ENCODE measurements at places on chromosomes 2 and 18.
A peak's percentile ranks its signal among the peaks of the same experiment; 100 is the strongest.

DNA sequence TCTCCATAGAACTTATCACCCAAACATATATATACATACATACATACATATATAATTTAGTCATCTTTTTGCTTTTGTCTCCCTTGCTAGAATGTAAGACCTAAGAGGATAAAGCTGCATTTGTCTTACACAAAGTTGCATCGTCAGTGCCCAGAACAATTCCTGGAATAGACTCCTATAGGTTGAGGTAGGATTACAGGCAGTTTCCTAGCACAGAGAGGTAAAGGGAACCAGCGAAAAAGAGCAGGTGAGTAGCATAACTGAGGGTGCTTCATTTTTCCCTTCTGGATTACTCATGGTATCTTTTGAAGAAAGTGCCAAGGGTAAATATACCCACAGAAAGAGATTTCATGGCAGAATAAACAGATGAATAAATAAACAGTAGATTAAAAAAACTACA is 68.1 kb upstream of the AMMECR1L start:
- peak; percentile 3 for DNase-seq

DNA sequence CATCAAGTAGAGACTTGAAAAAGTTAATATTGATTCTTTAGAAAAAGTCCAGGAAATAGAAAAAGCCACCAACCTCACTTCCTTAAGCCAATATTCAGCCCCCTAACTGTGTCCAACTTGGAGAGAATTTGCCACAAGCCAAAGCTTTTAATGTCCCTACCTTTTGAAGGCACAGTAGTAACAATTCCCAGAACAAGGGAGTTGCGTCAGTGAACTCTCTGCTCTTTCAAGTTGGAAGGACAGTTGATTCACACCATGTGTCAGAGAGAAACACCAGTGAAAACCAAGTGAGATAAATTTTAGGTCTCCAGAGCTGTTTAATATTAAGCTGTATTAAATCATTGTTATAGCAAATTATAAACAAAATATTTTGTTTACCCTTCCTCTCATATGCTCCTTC is 66.1 kb downstream of the EXOC6B start:
- DNase-seq, result no peak

DNA sequence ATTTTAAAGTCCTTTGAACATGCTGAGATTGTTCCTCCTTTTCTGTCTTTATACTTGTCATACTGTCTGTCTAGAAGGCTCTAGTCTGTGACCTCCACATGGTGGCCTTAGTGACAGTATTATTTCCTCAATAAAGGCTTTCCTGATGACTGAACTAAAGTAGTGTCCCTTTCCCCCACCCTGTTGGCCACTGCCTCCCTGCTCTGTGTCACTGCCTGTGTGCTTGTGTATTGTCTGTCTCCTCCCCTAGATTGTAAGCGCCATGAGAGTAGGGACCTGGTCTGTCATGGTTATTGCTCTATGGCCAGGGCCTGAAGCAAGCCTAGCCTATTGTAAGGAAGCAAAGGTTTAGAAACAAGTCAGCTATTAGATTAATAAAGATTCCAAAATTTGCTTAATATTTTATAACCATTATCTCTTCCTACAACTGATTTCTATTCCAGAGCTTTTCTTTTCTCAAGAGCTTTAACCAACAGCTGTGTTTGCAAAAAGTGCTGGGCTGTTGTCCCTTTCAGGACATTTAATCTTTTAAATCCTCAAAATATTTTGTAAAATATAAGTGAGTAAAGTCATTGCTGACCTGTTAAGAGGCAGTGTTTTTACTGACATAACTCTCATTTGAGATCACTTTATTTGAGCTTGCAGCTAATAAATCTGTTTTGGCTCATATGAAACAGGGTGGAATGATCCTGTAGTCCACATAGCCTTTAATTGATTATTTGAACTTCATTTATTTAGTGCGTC is 35.5 kb downstream of the DIS3L2 start:
- no peak for DNase-seq

DNA sequence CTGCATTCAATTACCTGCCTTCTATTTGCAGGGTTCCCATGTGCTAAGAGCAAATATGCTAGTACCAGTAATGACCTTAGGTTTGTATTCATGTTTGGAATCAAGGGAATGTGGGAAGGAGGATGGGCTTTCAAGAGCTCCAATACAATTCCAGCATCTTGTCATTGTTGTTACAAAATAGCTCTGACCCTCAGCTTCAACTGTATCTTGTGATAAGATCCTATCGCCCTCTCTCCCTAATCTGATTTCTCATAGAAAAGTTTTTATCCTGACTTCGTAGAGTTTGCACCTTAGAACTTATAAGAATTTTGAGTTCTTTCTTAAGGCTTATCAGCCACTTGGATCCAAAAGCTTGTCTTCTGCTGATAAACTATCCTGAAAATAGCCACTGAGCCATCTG is 749.5 kb upstream of the ACVR2A start:
- DNase-seq, result no peak

- DNase-seq, result no peak
Measured at GRCh38 chr2:121231385-121232000, 53.5 kb downstream of the TFCP2L1 start.

DNA sequence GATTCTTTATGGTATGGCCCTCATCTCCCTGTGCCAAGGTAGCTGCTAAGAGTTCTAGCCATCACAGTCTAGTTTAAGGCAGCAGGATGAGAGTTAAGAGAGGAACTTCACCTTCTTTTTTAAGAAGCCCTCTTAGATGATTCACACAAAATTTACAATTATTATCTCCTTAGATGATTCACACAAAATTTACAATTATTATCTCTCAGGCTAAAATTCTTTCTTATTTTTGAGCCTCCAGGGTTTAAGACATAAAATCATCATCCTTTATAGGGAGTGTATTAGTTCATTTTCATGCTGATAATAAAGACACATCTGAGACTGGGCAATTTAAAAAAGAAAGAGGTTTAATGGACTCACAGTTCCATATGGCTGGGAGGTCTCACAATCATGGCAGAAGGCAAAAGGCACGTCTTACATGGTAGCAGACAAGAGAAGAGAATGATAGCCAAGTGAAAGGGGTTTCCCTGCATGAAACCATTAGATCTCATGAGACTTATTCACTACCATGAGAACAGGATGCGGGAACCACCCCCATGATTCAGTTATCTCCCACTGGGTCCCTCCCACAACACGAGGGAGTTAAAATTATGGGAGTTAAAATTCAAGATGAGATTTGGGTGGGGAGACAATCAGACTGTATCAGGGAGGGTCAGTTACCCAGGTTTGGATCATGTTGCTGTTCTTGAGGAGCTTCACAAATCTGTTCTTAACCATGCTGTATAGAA is 133.0 kb upstream of the MYO3B start:
- no peak for DNase-seq

DNA sequence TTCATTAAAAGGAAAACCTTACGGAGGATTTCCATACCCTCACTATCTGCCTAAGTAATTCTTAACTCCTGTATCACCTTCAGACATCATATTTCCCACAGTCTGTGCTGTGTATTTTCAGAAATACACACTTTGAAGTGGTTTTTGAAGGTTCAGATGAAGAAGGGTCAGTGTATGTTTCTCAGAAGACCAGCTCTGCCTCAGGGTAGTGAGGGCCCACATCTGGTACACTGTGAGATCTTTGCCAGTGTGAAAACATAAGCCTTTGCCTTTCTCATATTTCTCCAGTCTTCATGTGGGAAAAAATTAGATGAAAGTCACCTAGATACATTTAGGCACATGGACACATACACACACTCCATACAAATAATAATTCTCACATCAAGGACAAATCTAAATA is 408.4 kb downstream of the RIT2 start:
- DNase-seq, result no peak

- DNase-seq, result peak; percentile 47
Measured at GRCh38 chr2:206800506-206801417, 35.4 kb downstream of the FASTKD2 start.

- DNase-seq, result peak; percentile 52
Measured at GRCh38 chr2:163347982-163348856, 387.6 kb downstream of the FIGN start.

DNA sequence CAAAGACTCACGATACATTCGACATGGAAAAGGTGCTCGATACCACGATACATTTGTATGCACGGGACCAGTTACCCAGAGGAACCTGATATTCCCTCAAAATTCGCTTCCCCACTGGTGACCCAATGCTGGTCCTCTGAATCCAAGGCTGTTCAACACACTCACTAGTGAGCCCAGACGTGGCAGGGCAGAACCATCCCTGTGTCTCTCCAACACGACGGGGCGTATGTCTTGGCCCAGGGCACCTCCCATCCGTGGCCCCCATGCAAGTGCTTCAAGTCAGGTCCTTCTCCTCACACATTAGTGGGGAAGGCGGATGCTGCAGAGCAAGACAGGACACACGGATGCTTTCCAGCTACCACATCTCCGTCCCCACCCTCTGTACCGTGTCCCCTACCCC is 6.1 kb downstream of the CRACDL start:
- no peak for DNase-seq

DNA sequence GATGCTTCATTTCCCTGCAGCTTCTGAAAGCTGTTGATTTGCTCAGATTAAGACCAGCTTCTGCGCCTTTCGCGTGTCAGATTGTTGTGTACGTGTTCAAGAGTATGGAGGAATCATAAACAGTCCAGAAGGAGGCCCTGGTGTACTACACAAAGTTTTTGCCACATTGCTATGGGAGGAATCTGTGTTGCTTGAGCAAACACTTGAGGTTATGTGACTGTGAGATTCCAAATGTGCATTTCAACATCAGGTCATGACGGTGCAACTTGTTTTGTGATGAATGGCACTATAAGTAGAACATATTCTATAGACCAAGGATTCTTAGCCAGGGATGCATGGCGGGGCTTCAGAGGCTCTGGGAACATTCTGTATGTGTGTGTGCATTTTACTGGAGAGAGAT is 35.0 kb downstream of the SRSF7 start:
- DNase-seq, result no peak

DNA sequence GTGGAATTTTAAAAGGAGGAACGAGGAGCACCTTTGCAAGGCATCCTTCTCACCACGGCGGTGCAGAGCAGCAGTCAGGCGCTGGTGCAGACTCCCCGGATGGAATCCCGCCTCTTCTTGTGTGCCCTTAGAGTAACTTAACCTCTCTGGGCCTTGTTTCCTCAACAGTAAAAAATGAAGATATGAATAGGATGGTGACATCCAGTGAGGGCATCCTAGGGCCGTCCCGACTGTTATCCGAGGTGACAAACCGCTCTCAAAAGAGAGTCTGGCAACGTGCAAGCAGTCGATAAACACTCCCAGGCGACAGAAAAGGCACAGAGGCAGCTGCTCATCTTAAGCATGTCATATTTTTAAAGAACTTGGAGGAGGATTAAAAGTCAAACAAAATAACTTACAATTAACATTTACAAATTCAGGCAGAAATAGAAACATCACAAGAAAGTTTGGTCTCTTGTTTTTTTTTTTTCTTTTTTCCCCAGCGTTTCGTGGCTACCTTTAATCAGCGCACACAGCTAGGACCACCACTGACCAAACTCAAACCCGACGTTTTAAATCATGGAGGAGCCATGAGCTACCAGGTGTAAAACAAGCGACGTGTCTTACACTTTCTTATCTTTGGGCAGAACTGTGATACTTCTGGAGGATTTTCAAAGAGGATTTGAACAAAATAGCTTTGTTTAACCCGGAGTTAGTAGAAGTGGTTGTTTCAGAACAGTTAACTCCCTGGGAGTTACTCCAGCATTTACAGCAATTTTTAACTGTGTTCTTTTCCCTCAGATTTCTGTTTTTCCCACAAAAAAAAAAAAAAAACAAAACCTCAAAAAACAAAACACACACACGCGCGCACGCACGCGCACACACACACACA is 2.1 kb downstream of the MBP start:
- no peak for DNase-seq

DNA sequence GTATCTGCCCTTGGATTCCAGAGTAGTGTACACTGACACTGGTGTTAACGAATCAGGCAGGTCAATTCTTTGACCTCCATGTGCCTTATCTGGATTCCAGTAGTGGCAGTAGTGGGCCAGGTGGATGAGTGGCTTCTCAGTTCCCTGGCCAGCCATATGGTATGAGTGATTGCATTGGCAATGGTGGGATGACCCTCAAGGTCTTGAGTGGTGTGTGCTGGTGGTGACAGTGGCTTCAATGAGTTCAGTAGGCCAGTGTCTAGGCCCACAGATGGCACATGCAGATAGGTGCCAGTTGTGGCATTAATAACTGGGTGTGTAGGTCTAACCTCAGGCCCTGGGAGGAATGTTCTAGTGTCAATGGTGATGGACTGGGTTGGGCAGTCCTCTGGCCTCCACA is 674.1 kb upstream of the NXPH2 start:
- no peak for DNase-seq

DNA sequence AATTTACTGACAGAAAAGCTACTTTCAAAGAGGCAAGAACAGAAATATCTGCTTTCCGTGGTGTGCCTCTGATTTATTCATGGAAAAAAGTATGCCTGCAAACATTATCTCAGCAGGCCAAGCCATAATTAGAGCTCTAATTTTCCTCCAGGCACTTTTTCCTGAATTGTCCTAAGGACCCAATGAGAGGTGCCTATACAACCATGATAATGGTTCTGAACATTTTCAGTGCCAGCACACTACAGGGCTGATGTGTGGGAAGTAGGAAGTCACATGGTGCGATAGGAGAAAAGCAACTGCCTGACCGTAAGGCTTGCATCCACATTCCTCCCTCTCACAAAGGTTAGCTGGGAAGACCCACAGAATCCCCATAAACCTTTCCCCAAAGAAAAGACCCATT is 45.9 kb upstream of the EGR4 start:
- no peak for DNase-seq

GRCh38 chr2:168574856-168575630 is 119.0 kb downstream of the CERS6 start:
- DNase-seq, result no peak

DNA sequence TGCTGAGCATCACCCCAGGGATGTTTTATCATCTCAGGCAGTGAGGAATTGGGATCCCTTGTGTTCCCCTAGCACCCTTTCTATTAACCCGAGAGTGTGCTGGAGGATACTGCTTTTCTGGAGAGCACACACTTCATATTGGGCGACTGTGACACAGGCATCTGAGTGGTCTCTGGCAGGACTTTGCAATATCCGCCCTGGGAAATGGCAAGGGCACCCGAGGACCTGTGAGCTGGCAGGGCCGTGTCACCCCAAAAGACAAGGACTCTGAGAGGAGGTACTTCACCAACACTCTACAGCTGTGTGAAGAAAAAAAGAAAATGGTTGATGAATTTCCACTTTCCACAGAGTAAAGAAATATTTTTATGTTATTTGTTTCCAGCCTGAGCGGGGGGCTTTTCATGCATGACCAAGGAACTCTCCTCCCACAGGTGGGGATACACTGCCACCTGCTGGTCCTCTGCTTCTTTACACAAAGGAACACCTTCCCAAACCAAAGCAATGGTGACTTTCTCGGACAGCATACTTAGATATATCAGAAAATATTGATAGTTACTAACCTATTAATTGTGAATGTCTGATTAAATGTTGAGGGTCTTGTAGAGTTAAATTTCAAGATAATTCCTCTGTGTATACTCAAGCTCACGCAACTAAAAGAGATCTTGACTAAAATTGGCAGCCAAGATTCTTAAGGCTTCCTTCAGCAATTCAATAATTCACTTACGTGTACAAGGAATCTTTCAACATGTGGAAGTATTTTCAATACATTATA is 45.9 kb upstream of the REG3G start:
- no peak for DNase-seq

- no peak for DNase-seq
Measured at GRCh38 chr2:26597197-26597596, 44.0 kb downstream of the CIB4 start.
